ENCODE measurements at places on chromosomes 4 and X.

DNA sequence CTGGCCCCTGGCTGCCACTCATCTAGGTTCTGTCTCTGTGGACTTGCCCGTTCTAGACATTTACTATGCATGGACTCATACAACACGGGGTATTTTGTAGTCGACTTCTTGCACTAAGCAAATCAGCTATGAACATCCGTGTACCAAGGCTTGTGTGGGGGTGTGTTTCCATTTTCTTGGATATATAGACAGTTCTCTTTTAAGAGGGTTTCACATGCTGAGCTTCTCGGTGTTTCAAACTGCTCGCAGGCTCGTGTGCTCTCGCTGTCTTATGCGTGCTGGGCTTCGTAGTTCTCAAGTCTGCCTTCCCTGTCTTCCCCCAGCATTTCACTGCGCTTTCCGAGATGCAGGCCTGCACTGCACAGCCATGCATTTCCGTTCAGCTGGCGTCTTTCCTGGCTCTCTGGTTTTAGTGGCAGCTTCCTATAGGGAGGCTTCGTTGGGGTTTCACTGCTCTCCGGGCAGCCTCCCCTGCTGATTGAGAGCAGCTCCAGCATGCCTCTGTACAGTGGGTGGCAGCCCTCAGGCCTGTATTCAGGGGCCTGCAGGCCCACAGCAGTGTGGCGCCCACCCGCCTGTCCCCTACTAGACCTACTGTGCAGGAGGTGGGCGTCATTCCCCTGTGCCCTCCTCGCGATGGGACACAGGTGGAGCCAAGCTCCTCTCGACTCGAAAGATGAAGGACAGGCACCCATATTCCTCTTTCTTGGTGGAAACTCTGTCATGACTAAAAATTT, 27.6 kb downstream of the ZBTB49 start:
- DNase-seq, result no peak

DNA sequence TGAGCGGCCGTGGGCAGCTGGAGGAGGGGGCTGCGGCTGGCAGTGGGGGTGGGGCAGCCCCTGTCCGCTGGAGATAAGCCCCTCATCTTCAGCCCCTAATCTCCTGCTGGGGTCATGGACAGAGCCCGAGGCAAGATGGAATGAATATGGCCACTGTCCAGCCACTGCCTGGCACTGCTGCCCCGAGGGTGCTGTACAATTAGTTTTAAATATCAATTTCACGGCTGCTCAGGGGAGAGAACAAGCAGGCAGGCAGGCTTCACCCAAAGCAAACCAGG, 64.1 kb upstream of the NKX1-1 start:
- DNase-seq, result no peak

DNA sequence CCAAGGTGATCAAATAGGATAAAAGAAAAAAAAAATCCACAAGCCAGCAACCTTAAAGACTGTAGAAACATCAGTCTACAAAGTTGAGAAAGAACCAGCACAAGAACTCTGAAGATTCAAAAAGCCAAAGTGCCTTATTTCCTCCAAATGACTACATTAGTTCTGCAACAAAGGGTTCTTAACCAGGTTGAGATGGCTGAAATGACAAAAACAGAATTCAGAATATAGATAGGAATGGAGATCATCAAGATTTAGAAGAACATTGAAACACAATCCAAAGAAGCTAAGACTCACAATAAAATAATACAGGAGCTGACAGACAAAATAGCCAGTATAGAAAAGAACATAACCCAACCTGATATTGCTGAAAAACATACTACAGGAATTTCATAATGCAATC, 156.5 kb upstream of the ZCCHC13 start:
- no peak for DNase-seq

GRCh38 chr4:573122-573892, 2.8 kb downstream of the TMEM271 start:
- no peak for DNase-seq

- DNase-seq, result no peak
Observed at GRCh38 chr4:680928-681645, 6.7 kb downstream of the MYL5 start.

DNA sequence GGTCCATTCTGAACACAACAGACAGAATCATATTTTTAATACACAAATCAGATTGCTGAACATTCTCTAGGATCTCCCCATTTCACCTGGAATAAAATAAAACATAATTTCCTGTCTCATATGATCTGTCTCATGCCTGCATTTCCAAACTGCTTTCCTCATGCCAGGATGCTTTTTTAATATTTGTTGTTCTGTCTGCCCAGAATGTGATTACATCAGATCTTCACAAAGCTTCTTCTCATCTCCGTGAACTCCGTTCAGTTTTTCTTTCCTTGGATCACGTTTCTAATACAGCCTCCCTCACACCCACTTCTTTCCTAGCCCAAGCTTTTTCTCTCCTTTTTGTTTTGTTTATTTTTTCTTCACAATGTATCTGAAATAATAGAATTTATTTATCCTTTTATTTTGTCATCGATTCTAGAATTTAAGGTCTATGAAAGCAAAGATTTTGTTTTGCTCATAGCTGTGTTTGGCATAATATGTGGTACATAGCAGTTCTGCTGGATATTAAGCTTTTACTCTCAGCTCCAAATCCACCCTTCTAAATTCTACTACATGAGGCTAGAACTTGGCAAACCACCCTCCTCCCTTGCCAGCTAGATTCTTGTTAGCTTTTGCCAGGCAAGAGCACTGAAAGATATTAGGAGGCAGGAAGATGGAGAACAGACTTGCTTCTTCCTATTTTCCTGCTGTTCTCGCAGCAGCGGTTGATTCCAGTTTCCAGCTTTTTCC, 165.5 kb upstream of the SLIT2 start:
- no peak for DNase-seq

GRCh38 chr4:100082852-100083251, 107.4 kb downstream of the DDIT4L start:
- DNase-seq, result no peak

DNA sequence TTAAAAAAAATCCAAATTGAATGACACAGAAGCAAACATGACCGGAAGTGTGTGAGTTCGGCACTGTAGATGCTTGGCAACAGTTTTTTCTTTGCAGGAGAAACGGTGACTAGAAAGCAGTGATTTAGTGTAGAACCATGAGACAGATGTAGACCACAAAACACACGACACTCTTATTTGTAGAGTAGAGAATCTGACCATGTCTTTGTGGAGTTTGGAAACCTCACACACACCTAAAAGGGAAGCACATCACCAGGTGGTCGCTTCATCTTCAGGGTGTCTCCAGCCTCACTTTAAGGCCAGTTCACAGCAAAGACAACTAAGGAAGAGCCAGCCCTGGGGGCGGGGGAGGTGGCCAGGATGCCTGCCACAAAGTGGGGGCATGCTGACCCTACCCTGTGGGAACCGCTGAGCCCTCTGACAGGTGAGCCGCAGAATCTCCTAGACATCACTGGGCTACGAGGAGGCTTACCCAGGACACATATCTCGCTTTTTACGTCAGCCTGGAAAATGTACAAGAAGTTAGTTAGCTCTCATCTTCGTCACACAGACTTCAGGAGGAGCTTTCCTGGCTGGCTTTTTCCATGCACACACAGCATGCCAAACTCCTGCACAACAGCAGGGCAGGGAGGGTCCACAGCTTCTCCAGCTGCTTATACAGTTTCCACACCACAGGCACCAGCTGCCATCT, 64.4 kb upstream of the PDLIM3 start:
- no peak for DNase-seq

DNA sequence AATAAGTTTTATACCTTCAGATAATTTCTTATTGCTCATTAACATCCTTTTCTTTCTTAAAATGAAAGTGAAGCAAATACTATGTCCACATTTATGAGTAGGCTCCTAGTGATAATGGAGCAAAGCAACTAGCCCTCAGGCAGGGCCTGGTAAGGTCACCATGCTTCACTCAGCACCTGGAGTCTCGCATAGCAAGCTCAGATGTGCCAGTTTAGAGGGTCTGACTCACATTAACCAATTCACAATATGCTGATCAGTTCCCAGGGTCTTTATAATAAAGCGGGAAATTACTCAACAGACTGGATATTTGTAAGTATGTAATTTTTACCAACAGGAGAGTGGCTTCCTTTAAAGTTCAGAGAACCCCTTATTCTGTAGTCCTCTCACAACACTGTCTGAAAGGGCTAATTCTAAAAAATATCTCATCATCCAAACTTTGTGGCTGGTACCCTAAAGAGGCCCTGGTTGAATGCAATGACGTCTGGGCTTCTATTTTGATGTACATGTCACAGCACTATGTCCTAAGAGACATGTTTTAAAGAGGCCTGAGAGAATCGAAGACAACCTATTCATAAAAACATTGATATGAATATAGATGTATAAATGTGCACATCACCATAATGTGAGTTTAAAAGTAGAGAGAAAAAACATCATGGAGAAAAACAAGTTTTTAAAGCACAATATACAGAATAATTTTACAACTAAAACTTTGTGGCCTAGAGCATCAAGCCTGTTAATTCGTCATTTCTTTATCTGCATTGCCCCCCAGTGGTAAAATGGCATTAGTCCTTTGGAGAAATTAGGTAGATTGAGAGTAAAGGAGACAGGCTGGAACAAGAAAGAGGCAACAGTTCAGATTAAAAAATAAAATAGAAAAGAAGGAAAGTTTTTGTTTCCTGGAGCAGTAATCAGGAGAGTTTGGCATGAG, 44.3 kb downstream of the IL21 start:
- DNase-seq, result peak; percentile 25

GRCh38 chr4:150215601-150216000, 137.4 kb downstream of the DCLK2 start:
- DNase-seq, result no peak

DNA sequence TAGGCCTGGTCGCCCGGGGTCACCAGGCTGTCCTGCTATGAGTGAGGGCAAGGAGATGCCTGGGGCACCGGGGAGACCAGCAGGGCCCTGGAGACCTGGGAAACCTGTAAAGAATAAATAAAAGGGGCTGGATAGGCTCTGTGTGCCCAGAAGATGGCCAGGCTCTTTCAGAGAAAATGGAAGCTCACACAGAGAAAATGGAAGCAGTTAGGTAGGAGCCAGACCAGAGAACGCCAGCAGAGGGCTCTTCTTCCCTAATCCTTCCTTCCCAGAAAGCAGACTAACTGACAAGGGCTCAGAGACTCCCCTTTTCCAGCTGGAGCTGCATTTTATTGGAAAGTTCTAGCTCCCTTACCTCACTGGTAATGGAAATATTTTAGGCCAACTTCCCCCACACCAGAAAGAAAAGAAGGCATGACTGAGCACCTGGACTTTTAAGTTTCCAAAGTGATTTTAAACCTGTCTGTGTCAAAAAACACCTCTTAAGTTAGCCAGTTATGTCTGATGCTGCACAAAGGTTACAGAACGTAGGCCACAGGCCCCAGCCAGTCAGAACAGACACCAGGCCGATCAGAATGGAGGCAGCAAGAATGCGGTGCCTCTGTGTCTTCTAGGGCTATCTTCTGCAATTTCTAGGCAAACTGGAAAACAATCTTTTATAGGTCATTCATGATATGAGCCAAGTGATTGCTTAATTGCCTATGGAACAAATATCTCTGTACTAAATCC, 74.0 kb downstream of the ATG4A start:
- no peak for DNase-seq

DNA sequence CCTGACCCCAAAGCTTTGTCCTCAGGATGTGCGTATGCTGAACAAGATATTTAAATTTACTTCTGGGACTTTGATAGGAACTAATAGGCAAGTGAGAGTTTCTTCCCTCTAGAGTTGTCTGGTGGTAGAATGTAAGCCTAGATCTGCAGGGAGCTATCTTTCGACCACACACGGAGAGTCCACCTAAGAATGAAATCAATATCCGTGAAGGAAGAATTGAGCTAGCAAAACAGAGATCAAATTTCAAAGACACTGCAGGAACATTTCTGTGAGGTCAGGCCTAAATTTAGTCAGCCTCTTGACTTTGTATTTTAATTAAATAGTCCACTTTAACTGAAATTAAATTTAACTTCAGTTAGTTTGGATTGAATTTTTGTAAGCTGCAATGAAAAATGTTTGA, 871.3 kb downstream of the RAB28 start:
- DNase-seq, result no peak

Data from AG09309 (cell line).